HCT116 (cell line): ENCODE measurements at places on chromosomes 3 and 15.

GRCh38 chr3:17260257-17260656, 375.5 kb downstream of the PLCL2 start:
- no peak for DNase-seq

DNA sequence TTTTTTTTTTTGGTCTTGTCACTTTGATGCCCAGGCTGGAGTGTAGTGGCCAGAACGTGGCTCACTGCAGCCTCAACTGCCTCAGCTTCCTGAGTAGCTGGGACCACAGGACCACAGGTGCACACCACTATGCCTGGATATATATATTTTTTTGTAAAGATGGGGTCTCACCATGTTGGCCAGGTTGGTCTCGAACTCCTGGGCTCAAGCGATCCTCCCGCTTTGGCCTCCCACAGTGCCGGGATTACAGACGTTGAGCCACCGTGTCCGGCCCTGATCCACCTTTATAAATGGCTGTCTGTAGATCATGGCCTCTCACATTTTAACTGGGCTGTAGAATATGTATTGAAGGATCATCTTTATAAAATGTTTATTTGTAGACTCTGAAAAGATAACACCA, 1.9 kb upstream of the EIF3J start:
- no peak for DNase-seq

DNA sequence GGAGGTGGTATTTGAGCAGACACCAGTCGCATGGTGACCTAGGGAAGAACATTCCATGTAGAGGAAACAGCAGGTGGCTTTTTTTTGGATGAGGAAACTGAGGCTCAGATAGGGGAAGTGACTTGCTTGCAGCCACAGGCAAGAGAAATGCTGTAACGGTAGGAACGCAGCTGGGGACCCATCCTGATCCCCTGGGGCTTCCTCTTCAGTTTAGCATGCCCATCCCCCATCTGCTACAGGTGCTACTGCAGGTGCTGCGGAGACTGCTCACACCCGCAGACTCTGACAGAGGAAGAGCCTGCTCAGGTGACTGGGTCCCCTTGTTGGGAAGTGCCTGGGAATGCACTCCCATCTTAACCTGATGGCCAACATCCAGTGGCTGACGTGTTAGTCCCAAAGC, 55.4 kb upstream of the SEC13 start:
- DNase-seq: no peak

GRCh38 chr15:55016225-55016624, 180.5 kb downstream of the RSL24D1 start:
- no peak for DNase-seq

GRCh38 chr15:65248511-65249255, 37.4 kb upstream of the CILP start:
- no peak for DNase-seq

DNA sequence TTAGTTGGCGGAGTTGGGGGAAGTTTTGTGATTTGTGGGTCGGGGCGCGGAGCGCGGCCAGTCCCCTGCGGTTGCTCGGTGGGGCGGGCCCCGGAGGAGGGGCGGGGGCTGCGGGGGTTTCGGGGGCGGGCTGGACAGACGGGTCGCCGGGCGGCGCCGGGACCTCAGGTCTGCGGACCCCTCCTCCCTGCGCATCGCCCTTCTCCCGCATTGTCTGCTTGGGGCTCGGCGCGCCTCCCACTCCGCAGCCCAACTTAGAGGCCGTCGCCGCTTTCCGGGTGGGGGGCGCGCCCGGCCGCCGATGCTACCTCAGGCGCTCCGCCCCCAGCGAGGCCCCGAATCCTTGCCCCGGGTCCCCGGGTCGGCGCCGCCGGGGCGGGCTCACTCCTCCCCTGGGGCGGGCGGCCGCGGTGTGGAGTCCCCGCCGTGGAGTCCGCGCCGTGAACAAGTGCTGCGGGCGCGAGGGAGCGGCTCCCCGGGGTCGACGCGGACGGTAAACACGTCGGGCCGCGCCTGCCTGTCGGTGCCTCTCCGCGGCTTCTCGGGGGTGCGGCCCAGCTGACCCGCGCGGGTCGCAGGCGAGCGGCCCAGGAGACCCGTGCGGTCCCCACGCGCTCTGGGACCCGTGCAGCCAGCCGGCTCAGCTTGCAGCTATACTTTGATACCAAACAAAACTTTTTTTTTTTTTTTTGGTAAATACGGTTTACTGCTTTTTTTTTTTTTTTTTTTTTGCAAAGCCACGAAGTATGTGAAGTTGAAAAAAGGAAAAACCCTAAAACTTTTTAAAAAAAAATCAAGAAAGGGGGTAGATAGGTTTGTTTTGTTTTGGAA, 624 bp downstream of the AKAP13 start:
- no peak for DNase-seq

DNA sequence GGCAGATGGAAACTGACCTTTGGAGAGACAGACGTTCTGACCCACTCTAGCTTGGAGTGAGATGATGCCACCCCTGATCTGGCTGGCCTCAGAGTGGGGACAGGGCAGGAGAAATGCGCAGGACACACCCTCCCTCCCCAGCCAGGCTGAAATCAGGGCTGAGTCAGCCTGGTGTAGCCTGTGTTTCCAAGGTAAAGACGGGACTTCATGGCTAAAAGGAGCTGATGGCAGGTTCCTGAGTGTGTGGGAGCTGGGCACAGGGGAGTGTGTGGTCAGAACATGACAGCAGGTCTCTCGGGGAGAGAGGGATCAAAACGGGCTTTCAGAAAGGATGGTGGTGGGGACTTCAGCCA, 14.6 kb upstream of the POLG start:
- no peak for DNase-seq

DNA sequence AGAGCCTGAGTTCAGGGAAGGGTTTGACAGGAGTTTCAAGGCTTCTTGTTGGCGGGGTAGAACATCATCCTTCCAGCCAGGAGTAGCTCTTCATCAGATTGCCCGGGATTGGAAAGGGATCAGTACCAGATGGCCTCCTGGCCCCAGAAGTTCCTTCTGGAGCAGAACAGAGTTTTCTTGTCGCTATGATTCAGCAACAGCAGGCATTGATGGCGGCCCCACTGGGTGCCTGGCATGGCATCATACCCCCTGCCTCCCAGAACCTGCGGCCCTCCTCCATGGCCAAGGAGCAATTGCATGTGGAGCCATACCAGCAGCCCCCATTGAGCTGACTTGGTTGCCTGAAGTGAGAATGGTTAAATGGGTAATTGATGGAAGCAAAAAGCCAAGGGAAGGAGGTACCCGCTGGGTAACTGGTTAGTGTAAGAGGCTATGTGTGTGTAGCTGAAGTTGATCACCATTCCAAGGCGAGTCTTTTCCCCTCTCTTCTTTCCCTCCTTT, 305.6 kb downstream of the PTPRG start:
- no peak for DNase-seq

- DNase-seq: no peak
Observed at GRCh38 chr3:120161902-120162301, 67.7 kb upstream of the GSK3B start.

GRCh38 chr15:43702174-43702573, 8.5 kb downstream of the CKMT1A start:
- DNase-seq: no peak

- no peak for DNase-seq
Observed at GRCh38 chr15:84814916-84815315, 2.2 kb upstream of the ALPK3 start.

GRCh38 chr15:101188637-101189408, 63.0 kb downstream of the CHSY1 start:
- no peak for DNase-seq

DNA sequence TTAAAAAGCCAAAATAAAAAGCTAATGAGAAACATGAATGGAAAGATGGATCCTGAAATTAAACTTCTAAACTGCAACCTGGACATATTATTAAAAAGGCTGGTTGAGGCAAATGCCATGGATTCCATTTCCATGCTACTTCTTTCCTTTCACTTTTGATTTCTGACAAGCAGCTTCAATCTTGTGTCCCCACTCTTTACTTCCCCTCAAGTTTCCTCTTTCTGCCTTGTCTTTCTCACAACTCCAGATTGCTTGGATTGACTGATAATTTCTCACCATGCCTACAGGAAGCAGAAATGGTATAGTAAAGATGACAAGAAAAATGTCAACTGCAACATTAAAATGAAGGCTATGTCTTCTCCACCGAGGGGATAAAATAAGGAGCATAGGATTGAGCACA, 1136.7 kb downstream of the TUSC7 start:
- no peak for DNase-seq

GRCh38 chr3:1442271-1442670, 349.4 kb downstream of the CNTN6 start:
- no peak for DNase-seq

DNA sequence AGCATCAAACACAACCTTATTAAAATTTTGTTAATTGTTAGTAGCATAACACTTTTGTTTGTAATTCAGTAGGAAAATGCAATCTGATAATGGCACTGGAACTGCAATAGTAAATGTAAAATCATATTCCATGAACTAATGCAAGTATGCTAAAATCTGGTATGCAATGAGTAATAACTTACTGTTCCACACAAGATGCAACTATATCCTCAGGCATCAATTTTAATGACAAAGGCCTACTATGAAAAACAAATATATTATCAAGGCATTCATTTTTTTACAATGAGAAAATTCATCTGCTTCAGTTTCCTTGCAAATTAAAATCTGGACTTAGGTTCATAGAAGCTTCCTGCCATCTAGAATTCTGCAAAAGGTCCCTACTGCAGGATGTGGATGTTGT, 1.4 kb upstream of the NSMCE3 start:
- no peak for DNase-seq

DNA sequence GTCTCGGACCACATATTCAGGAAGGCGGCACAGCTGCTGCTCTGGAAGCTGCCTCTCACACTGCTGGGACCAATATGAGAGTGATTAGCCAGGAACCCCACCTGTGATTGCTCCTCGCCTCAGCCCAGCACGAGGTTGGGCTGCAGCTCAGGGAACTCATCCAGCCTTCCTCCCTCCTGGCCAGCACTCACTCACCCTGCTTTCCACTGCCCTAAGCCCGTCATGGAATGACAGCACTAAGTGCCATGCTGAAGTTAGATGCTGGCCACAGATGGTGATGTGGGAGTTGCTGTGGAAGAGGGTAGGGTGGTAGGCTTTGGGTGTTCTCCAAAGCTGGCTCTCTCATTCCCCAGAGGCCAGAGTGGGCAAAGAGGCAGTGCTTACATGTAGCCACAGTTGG, 7.3 kb downstream of the MST1R start:
- DNase-seq: no peak

- no peak for DNase-seq
Observed at GRCh38 chr3:96843505-96844203, 29.3 kb downstream of the EPHA6 start.

DNA sequence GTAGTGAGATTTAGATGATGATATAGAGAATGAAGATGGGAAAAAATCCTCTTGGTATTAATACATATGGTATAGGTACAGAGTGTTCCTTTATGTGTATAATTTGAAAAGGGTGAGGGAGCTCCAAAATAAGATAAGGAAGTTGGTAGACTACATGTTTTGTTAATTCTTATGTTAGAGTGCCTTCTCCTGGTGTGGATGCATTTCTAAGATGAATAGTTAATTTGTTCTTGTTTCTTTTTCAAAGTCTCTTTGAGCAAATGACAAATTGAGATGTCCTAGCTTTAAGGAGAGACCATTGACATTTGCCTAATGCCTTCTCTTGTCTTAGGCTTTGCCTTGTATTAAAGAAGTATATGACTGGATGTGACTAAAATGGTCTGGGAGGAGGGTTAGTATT, 34.1 kb downstream of the AKAP13 start:
- no peak for DNase-seq
